ENCODE measurements at places on chromosomes 2 and 18.

DNA sequence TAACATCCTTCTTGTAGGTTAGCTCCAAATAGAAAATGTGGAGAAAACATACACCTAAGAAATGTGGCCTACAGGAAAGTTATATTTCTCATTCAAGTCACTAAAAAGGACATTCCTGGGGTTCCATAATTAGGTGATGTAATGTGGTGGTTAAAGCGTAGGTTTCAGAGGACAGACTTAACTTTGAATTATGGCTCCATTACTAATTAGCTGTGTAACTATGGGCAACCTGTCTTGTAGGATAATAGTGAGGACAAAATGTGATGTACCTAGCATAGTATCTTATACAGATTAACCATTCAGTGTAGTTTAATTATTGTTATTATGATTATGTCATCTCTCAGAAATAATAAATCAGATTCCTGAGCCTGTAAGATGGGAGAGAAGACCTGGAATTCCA is 602.5 kb downstream of the TSN start:
- DNase-seq: no peak

DNA sequence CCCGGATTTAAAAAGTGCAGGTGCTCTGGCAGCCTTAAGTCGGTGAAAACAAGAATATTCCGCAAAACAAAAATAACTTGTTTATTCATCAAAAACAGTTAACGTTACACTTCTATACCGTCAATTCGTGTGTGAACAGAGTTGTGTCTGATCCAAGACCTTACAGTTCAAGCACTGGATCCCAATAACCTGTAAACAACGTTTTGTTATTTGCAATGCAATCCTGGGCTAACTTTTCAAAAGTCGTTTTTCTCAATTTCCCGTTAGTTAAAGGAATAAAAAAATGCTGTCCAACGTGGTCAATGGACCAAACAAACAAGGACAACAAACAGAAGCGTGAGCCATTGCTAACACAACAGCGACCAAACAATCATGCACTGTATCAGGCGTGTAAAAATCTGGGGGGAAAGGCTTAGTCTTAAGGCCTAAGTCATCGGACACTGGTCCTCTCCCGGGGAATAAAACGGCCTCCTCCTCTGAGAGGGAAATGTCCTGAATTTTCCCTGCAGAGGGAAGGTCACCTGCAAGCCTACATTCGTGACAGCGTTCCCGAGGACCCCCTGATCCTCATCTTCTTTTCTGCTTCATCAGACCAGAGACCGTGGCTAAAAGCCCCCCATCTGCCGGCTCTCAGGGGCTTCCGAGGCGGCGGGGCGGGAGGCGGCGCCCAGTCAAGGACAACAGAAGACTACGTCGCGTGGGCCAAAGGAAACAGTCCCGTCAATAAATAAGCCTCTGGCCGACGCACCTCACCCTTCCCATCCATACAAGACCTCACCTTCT is 490 bp downstream of the NDUFS1 start:
- no peak for DNase-seq

GRCh38 chr2:80016171-80016570 is 288.4 kb downstream of the LRRTM1 start:
- DNase-seq: no peak

GRCh38 chr2:186027922-186028321 is 289.3 kb downstream of the FSIP2 start:
- DNase-seq: no peak

DNA sequence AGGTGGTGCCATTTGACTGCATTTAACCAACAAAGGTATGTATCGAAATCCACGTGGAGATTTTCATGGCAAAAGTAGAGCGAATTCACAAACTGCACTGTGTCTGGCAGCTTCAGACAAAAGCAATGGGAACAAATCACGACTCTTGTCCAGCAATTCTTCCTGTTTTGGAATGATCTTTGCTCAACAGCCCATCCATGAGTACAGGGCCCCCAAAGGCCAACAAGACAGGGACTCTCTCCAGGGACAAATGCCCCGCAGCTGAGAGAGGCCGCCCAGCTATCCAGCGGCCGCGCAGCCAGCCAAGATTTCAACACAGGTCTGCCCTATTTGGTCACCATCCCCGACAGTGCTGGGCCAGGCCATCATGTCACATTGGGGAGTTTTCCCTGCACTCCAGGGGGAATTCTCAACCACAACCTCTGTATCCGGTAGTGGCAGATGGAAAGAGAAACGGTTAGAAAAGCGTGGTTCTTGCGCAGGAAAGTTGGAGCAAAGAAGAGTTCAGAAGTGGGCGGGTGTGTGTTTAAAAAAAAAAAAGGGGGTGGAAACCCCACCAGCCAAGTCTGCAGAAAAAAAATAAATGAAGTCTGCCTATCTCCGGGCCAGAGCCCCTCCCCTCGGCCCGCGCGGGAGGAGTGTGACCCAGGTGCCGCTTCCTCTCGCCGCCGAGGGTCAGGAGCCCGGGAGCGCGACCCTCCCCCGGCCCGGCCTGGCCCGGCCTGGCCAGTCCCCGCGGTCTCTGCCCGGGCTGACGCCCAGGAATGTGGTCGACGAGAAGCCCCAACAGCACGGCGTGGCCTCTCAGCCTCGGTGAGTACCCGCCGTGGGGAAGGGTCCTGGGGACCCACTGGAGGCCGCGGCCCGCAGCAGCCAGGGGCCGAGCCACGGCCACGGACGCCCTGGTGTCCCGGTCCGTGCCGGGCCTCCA is at the start of gene GYPC:
GYPC (plus strand) TSS at position 659 of the 931 bp plus-strand sequence; CDS start at position 765, 106 bp downstream.
- DNase-seq: no peak

Measured in stimulated activated CD8-positive, alpha-beta memory T cell treated with anti-CD3 and anti-CD28 coated beads, Interleukin-4, amount 100 ng/mL, for 4 hours (primary cell).